ENCODE measurements at places on chromosomes 3 and 15.

DNA sequence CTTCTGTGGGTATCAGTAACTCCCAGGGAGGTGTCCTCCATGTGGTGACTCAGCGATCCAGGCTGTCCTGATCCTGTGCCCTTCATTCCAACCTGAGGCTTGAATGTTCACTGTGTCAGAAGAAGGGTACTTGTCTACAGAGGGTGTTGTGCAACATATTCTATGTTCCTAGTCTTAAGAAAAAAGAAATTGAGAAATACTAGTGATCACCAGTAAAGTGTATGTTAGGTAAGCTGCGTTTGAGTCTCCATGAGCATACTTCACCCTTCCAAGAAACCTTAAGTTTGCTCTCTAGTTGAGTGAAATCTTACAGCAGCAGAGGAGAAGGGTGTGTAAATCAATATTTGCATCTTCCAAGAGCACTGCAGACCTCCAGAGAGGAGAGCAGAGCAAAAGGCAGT is 122.2 kb upstream of the SLC24A5 start:
- DNase-seq: no peak

- peak; percentile 52 for DNase-seq
These were observed at the start of gene RAB6B for GRCh38 chr3:133895208-133896001. Gene RAB6B (minus strand): TSS chr3:133895882. CDS start chr3:133895466, 416 bp downstream.

GRCh38 chr15:80484333-80484864 is 80.2 kb downstream of the ARNT2 start:
- DNase-seq: no peak

DNA sequence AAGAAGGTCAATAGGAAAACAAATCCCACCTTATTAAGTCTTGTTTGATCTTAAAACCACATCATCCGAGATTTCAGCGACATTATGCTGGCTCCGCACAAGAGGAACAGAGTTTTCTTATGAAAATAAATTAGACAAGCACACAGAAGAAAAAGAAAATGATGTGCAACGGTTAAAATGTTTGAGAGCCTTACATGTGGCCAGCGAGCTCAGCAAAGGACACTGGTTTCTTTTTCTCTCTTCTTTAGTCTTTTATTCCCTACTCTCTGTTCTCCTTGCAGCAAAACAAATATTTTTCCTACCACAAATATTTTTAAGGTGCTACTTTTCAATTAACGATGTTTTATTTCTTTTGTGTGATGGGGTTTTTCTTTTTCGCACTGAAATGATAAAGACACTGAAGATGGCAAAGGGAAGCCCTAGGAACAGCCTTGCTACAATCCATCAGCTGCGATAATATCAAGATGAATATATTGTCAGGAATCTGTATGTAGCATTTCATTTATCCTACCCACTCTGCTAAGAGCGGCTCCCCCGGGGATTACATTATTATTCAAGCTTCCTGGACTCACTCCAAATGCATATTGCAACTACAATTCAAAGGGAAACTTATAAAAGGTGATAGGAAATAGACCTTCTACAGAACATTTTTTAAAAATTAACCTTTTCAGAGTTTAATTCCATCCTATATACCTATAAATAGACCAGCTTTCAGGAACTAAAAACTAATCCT is 72.9 kb downstream of the ANXA2 start:
- DNase-seq: no peak

DNA sequence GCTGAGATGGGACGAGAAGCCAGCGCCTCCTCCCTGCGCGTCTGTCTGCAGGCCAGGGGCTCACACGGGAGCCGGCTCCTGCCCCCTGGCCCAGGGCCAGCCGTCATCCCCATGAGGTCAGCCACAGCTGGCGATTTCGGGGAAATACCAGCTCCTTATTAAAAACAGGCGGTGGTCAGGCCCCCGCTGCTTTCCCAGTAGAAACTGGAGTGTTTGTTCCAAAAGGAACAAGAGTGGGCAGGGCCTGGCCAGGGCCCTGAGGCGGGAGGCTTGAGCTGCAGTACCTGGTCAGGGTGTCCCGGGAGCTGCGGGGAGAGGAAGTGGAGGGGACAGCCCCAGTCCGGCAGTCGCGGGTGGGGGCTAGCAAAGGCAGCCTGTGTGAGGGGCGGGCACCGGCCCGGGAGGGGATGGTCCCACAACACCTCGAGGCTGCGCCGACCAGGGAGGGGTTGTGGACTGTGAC is 17.8 kb downstream of the MYL3 start:
- peak; percentile 85 for DNase-seq

- DNase-seq: peak; percentile 58
These were observed 8.5 kb upstream of the FBLN2 start for GRCh38 chr3:13540297-13540995.

GRCh38 chr3:8723612-8724011 is 10.0 kb upstream of the CAV3 start:
- DNase-seq: no peak

DNA sequence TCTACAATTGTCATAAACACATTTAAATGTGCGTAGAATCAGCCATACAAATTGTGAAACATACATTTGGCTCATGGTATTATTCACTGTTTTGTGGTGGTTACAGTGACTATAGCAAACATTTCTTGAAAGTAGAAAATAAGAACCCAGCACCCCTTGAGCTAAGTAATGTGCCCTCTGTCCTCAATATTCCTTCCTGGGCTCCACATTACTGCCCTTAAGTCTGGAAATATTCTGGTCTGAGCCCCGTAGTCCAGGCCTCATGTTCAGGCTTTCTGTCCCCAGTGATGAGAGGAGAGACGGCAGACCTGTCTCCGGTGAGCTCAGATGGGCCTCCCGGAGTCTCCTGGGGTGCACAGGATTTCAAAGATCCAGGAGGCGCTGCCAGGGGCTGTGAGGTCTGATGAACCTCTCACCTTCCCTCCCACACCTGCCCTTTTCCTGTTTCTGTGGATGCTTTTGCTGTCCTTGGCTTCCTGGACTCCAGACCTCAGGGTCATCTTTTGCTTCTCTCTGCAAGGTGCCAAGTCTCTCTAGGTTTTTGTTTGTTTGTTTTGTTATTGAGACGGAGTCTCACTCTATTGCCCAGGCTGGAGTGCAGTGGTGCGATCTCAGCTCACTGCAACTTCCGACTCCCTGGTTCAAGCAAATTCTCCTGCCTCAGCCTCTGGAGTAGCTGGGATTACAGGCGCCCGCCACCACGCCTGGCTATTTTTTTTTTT is 8.8 kb upstream of the MUC20 start:
- DNase-seq: no peak

- no peak for DNase-seq
These were observed 7.2 kb downstream of the ARID3B start for GRCh38 chr15:74548241-74548640.

DNA sequence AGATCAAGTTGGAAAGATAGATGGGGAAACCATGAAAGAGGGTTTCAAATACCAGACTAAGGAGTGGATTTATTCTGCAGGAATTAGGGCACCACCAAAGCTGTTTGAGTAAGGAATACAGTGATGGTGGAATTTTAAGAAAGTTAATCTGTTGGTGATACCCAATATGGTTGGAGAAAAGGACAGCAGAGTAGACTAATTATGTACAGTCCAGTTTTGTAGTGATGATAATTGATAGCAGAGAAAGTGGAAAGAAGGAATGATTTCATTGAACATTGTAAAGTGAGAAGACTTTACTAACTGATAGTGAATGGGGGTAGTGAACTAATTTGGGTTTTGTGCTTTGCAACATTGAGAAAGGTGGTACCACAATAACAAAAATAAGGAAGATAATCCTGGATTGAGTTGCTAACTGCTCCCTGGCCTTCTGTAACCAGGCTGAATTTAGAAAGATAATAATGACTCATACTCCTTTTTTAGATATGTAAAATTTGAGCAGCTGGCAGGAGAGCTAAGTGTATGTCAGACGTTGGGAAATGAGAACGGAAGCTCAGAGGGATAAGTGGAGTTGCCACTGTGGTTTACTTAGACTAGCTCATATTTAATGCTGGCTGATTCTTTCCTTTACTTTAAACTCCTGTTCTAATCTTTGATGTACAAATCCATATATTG is 16.9 kb downstream of the TCAIM start:
- DNase-seq: no peak

DNA sequence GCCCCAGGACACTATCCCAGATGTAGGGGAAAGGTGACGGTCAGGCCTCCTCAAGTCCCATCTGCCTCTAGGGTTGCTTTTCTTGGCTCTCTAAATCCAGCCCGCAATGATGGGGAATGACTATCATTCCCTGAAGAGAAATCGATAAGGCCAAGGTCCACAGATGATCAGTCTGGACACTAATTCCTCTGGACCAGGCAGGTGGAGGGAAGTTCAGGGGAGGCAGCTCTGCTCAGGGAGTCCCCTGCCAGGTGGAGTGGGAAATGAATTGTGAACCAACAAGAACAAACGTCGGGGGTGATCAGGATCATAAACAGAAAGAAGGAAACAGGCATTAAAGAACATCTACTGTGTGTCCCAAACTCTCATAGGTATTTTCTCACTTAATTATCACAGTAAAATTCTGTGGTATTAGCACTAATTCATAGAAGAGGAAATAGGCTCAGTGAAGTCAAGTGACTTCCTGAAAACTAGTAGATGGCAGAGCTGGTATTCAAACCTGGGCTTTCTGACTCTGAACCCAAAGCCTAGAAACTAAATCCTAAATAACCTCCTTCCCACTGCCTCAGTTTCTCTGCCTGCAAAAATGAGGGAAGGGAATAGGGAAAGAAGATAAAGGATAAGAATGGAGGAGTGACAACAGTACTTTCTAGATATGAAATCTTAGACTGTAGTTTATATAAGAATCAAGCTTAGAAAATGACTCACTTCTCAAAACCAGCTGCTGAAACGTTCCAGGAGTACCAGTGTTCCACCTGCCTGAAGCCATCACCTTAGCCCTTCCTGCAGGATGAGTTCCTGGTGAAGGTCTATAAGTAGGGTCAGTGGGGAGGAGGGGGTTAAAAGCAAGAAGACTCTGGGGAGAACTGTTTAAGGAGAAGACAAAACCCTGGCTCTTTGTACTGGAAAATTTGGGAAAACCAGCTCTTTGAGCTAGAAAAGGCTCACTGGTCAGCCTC is 7.5 kb downstream of the BMF start:
- no peak for DNase-seq

Measured in heart left ventricle (tissue), 16 donors.